ENCODE measurements at places on chromosomes 7 and 10.

DNA sequence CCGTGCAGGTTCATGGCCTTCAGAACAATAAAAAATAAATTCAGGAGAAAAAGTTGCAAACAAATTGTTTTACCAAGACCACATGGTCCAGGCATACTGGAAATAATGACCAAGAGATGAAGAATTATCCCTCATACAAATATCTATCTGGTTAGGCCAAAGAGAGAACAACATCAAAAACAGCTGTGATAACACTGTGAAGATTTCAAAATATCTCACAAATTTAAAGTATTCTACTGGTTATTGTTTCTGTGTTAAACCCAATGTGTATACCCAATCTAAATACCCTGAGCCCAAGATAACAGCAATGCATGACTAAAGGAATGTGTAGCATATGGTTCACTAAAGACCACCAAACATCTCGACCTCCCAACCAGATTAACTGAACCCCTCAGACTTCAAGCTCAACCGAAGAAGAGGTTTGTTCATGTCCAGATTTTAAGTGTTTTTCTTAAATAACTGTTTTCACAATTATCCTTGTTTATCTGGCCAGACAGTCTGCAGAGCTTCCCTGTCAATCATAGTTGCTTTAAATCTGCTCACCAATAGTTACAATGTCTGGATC lies 10.9 kb downstream of the OR9A2 start:
- DNase-seq: no peak

DNA sequence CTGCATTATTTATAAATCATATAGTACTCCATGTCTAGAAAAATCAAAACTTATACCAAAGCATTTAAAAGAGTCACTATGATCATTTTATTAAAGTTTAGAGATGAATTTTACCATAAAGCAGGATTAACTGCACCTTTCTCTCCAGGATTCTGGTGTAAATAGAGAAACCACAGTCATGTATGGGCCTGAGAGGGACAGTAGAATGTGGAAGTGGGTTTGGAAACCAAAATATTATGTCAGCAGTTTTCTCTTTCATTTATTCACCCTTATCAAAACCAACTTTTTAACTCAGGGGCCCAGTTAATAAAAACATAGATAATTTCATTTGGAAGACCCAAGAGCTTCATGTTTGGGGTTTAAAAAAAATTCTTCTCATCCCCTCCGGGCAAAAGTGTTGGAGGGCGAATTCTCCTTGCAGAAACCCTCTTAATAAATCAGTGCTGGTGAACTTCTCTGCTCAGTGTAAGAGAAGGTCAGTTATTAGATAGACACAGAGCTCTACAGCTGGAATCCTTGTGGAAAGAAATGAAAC lies 266.2 kb downstream of the CREB5 start:
- no peak for DNase-seq

GRCh38 chr10:20737107-20737506 lies 160.0 kb downstream of the NEBL start:
- DNase-seq: no peak

DNA sequence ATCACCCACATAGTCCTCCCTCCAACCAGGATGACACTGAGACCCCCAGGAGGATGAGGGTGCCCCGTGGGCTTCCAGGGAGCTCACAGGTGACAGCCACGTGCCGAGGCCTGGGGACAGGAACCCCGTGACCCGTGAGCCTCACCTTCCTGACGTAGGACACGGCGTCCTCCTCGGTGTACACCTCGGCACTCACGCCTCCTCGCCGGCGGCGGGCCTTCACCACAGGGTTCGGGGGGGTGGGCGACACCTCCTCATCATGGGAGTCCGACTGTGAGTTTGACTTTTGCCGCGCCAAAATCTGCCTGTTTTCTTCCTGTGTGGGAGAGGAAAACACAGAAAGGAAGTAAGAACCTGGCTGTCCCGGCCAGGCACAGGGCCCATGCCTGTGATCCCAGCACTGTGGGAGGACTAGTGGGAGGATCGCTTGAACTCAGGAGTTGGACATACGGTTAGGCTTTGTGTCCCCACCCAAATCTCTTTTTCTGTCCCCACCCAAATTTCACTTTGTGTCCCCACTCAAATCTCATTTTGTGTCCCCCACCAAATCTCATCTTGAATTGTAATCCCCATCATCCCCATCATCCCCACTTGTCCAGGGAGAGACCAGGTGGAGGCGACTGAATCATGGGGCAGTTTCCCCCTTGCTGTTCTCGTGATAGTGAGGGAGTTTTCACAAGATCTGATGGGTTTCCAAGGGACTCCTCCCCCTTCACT lies 45.9 kb upstream of the DNAAF5 start:
- no peak for DNase-seq

- peak; percentile 17 for DNase-seq
Observed at GRCh38 chr10:32338262-32338661, 8.7 kb downstream of the EPC1 start.

DNA sequence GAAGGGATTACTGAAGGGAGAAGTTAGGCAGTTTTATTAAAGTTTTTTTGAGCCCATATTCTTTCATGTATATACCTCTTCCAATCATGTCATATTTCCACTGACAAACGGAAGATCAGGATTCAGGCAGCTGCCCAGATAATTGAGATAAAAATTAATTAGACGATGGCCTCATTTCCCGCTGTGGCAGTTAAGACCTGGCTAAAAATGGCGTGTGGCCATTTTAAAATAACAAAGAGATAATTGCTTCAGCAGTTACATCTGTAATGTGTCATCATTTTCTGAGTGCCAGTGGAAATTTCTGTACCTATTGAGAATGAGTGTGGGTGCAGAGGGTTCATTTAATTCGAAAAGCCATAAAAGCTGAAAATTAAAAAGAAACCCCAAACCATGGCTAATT lies 215.1 kb downstream of the STK31 start:
- DNase-seq: no peak

GRCh38 chr10:31999836-32000235 lies 56.4 kb downstream of the KIF5B start:
- no peak for DNase-seq

- no peak for DNase-seq
Observed at GRCh38 chr7:104306793-104307192, 21.6 kb upstream of the LHFPL3 start.

DNA sequence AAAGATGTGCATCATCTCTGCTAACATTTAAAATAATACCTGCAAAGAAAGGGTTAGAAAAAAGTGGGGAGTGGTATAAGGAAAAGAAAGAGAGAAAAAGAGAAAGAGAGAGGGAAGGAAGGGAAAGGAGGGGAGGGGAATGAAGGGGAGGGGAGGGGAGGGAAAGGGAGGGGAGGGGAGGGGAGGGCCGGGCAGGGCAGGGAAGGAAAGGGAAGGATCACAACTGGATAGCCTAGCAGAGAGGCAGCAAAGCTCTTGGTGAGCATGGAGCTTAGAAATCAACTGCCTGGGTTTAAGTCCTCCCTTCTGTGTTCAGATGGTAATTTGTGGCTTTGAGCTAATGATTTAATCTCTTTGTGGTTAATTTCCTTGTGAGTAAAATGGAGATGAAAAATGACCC lies 5.4 kb upstream of the FAM237B start:
- DNase-seq: no peak

DNA sequence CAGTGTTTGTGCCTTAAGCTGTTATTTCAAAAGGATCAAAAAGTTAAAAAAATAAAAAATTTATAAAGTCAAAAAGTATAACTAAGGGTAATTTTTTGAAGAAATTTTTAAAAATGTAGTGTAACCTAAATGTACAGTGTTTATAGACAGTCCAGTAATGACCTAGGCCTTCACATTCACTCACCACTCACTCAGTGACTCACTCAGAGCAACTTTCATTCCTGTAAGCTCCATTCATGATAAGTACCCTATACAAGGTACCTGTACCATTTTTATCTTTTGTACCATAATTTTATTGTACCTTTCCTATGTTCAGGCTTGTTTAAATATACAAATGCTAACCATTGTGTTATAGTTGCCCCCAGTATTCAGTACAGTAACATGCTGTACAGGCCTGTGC lies 21.5 kb downstream of the DNAJC9 start:
- peak; percentile 37 for DNase-seq

- no peak for DNase-seq
Observed at GRCh38 chr7:155371884-155372781, 74.5 kb downstream of the INSIG1 start.

- DNase-seq: no peak
Observed at GRCh38 chr7:98687111-98687751, 70.1 kb downstream of the NPTX2 start.

DNA sequence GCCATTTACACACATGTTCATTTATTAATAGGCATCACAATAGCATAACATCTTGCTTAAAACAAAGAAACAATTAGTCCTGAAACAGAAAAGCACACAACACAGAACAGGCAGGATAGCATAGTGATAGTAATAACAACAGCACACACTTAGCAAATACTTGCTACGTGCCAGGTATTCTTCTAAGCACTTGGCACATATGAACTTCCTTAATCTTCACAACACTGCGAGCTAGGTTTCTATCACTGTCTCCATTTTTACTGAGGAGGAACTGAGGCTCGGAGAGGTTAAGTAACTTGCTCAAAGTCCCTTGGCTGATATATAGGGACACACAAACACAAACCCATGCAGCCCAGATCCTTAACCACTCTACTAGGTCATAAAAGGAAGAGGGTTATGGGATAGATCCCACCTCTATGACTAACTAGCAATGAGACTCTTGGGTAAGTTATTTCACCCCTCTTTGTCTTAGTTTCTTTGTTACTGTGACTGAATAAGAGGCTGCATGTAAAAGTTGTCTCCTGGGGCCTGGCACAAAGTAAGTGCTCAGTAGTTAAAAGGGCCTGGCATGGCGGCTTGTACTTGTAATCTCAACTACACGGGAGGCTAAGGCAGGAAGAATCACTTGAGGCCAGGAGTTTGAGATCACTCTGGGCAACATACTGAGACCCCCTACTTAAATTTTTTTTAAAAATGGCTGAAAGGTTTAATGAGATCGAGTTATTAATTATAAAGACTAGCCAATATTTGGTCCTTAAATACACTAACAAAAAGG lies 181.0 kb upstream of the RHOBTB1 start:
- no peak for DNase-seq

- DNase-seq: peak; percentile 40
Observed at GRCh38 chr10:104259999-104260774, 5.5 kb downstream of the GSTO1 start.

DNA sequence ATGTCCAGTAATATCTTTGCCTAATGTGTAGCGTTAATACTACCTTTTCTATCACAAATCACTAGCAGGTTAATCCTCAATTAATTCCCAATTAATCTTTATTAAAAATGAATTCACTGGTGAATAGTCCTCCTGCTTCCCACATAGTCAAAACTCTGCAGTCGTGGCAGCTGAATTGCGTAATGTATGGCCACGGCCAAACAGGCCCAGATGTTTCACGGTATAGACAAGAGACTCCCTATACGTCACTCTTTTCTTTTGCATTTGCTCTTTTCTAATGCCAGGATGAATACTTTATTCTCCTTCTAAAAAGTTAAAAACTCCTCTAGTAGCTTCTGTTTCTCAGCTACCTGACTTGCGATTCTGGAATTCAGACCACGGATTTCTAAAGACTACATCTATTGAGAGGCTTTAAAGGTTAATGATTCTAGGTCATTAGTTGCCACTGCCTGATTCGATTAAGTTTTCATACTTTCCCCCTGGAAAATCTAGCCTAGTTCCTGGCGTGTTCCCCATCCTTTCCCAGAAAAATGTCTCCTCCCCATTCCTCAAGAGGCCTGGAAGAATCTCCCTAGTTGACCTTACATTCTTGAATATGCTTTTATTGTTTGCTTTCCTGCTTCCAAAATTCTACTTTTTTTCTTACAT lies 16.9 kb downstream of the MEOX2 start:
- DNase-seq: no peak

DNA sequence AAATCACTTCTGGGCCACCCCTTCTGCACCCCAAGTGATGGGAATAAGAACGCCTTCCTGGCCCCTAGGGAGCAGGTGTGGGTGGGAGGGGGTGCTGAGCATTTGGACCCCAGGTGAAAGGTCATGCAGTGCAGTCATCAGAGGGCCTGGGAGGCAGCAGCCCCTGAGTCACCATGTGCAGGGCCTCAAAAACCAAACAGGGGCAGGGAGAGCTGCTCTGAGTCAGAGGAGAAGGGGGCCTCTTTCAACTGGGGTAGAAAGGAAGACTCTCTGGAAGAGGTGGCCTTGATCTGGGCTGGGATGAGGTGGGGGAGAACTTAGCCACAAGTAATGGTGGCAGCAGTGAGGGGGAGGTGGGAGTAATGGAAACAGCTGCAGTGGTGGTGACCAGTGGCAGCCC lies 164.3 kb downstream of the BUB3 start:
- DNase-seq: no peak

- DNase-seq: no peak
Observed at GRCh38 chr7:23539494-23539907, 7.7 kb upstream of the TRA2A start.

DNA sequence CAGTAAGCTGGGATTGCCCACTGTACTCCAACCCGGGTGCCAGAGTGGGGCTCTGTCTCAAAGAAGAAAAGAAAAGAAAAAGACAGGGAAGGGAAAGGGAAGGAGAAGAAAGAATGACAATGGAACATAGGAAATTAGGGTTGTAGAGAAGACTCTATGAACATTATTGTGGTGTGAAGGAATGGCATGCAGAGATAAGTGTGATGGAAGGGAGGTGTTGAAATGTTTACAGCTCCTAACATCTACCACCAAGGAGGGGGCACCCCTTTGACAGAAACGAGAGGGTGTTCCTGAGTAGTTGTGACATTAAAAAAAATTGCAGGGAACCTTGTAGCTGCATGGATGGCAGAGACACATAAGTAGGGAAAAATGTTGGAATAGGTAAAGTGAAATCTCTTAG lies 27.5 kb downstream of the AUTS2 start:
- DNase-seq: no peak

- peak; percentile 5 for DNase-seq
Observed at GRCh38 chr10:94673614-94674321, 9.8 kb upstream of the CYP2C18 start.

DNA sequence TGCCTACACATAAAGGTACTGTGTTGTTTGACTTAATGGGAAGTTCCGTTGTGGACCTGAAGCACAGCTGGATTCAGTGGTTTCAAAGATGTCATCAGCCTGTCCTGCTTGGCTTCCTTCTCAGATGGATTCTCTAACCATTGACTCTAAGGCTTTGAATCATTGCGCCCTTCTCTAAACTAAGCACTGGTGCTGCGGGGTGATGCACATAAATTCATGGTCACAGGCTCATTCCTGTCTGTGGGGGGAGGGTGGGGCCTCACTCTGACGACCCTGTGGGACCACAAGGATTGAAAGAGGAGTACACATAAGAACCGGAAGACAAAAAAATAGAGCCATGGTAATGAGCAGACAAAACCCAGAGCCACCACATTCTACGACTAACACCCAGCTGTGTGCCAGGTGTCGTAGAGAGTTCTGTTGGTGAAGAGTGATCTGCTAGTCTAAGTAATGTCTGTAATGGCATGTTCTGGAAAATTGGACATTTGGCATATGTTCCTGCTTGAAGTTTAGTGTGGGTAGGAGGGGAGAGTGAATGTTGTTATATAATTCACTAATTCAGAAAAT lies 97.3 kb upstream of the YAE1 start:
- DNase-seq: no peak
